NCI-H2081 treated with DMSO at 0.1 percent for 48 hours (cell line): ENCODE measurements at places on chromosomes 5 and 9.

DNA sequence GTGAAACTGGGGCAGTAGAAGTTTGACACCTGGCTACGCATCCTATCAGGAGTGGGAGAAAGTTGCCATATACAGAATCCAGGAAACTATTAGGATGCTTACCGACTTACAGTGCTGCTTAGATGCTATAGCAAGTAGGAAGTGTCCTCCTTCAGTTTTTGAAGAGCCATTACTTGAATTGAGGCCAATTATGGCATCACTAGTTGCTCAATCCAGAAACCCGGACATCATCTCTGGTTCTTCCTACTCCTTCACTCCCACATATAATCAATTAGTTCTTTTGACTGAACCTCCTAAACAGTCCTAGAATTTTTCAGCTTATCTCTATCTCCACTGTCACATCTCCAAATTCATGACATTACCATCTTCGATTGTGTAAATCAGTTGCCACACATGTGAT is 41.8 kb upstream of the UGCG start:
- DNase-seq: no peak

- DNase-seq: no peak
Observed at GRCh38 chr5:76664079-76664478, 40.9 kb upstream of the F2RL2 start.

GRCh38 chr5:169367861-169368260 is 66.9 kb upstream of the SLIT3 start:
- no peak for DNase-seq

GRCh38 chr5:98050583-98050982 is 722.9 kb upstream of the RGMB start:
- no peak for DNase-seq

- DNase-seq: no peak
Observed at GRCh38 chr5:23482642-23483041, 24.8 kb upstream of the PRDM9 start.

DNA sequence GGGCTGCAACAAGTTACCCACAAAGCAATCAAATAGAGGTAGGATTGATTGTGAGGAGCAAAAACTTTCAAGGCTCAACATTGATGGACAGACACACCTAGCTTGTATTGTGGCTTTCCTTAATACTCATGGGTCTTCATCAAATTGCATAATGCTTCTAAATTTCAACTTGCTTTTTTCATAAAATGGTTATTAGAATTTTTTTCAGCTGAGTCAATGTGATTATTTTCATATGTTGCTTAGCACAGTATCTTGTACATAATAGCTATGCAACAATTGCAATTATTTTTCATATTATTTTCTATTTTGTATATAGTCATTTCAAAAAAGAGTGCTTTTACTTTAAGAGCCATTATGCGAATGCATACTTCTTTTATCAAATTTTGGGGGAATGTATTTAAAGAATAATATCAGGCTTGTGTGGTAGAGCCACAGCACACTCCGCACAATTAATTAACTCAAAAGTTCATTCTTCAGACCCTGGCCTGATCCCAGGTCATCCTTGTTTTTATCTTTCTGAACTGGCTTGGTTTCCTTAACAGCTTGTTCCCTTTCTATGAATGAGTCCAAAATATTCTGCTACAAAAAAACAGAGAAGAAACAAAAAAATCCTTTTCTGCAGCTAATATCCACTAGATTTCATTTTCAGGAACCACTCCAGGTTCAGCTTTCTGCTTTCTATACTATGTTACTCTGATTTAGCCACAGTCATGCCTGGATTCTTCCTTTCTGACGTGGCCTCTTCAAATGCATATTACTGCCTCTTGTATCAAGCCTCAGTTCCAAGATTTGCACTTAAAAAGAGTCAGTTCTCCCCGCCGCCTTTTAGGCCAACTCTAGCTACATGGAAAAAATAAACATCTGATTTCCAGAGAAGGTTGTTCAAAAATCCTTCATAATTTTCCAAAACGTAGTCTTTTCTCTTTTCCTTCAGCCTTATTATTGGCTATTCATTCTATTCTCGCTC is 45.3 kb upstream of the CDH9 start:
- no peak for DNase-seq

GRCh38 chr9:100087218-100087617 is 11.6 kb downstream of the ERP44 start:
- no peak for DNase-seq

GRCh38 chr5:96661855-96662724 is at the start of gene CAST:
TSS of gene CAST (plus strand) at chr5:96662376. CDS start at chr5:96662423, 47 bp downstream.
- no peak for DNase-seq

- no peak for DNase-seq
Observed at GRCh38 chr5:129051283-129051682, 43.3 kb upstream of the ISOC1 start.

- DNase-seq: peak; percentile 84
Observed at GRCh38 chr5:172837640-172838039, 3.6 kb downstream of the ERGIC1 start.

- DNase-seq: no peak
Observed at GRCh38 chr9:125043631-125044030, 99.7 kb downstream of the SCAI start.

DNA sequence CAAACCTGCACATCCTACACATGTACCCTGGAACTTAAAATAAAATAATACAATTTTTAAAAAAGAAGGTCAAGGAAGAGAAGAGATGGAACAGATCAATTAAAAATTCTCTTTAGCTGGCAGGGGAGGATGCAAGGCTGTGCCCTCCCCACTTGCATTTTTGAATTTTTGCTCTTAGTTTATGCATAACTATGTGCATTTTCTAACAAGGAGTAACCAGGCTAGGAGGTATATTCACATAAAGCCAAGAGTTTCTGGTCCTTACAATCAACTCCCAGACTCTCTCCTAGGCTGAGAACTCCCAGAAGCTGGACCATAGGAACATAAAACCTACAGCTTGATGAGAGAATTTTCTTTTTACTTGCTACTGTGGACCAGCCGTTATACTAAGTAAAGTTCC is 29.8 kb downstream of the CCDC192 start:
- no peak for DNase-seq

DNA sequence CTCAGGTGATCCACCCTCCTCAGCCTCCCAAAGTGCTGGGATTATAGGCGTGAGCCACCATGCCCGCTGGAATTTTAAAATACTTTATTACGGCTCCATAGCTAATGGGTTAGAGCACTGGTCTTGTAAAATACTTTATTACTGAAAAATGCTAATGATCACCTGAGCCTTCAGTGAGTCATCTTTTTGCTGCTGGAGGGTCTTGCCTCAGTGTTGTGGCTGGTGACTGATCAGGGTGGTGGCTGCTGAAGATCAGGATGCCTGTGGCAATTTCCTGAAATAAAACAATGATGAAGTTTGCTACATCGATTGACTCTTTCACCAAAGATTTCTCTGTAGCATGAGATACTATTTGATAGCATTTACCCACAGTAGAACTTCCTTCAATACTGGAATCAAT is 26.0 kb upstream of the GNE start:
- DNase-seq: no peak
